ENCODE measurements at places on chromosomes 11 and 22.

DNA sequence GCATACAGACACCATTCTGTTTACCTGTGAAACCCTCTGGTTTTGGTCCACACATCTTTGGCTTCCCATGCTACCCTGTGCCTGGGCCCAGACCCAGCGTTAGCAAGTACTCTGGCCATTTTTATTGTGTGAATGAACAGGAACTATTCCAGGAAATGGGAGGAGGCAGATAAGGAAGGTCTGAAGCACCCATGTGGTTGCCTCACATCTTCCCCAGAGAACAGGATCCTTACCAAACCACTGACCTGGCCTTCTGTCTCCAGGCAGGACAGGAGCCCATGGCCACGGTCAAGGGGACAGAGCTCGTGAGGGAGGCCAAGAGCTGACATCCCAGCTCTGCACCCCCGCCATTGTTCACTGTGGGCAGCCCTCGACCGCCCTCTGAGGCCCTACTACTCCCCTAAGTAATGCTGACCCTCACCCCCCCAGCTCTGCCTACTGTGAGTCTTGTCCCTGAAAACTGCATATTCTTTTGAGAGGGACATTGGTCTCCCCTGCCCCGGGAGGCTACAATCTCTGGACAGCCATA is 97.7 kb upstream of the TP53I11 start:
- DNase-seq, result no peak

- no peak for DNase-seq
These were observed 34.1 kb upstream of the SMCO4 start for GRCh38 chr11:93577286-93577685.

DNA sequence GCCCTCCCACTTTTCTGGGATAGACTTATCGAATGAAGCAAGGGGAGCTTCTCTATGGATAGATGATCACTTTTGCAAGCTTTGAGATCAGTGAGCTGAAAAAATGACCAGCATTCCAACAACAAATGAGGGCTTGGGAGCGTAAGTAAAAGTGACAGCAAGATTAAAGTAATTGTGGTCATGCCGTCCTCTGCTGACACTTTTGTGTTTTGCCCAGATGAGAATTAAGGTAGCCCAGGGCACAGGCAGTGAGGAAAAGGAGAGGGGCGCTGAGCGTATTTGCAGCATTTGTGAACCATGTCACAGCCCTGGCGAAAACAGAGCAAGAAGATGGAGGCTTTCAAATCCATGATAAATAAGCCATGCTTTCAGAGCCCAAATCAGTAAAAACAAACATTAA is 24.6 kb upstream of the TMA7B start:
- DNase-seq, result no peak

DNA sequence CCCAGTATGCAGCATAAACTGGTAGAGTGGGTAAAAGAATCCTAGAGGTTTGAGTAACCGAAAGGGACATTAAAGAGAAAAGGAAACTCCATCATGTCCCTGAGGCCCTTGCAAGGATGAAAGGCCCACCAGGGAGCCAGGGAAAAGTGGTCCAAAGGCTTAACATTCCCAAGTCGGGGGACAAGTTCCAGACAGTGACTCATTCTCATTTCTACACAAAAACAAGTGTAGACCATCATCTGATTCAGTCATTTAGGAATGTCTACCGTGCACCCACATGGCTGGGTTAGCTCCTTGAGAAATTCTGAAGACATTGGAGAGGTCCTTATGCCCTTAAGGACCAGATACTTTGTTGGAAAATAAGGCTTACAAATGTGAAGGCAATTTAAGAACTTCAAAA is 4.8 kb upstream of the NOX4 start:
- peak; percentile 22 for DNase-seq

GRCh38 chr22:49269371-49269770 is 558.3 kb downstream of the BRD1 start:
- no peak for DNase-seq

- no peak for DNase-seq
These were observed 23.4 kb upstream of the IL10RA start for GRCh38 chr11:117962826-117963225.

DNA sequence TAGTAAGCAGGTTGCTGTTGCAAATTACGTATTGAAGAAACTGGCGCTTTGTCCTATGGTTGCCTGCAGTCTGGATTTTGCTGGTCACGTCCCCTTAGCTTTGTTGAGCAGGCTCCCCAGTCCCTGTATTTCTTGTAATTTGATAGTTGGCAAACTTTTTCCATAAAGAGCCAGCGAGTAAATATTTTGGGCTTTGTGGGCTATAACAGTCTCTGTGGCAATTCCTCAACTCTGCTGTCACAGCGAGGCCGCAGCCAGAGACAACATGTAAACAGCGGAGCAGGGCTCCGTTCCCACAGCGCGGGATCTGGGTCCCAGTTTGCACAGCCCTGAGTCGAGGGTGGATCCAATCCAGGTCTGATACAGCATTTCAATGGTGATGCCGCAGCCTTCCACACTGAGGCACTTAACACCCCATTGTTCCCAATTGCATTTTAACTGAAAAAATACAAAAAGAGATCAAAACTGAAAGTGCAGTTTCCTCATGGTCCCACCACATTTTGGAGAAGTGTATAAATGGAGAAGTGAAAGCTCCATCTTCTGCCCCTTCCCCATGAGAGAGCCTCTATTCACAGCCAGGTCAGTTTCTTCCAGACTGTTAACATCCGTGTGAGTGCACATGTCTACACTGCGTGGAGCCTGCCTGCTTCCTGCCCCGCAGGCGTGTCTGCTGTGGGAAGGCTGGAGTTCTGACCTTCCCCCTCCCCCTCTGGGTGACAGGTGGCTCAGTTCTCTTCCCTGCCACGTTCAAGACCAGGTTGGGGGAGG is 89.1 kb downstream of the RPS6KA4 start:
- DNase-seq, result no peak

DNA sequence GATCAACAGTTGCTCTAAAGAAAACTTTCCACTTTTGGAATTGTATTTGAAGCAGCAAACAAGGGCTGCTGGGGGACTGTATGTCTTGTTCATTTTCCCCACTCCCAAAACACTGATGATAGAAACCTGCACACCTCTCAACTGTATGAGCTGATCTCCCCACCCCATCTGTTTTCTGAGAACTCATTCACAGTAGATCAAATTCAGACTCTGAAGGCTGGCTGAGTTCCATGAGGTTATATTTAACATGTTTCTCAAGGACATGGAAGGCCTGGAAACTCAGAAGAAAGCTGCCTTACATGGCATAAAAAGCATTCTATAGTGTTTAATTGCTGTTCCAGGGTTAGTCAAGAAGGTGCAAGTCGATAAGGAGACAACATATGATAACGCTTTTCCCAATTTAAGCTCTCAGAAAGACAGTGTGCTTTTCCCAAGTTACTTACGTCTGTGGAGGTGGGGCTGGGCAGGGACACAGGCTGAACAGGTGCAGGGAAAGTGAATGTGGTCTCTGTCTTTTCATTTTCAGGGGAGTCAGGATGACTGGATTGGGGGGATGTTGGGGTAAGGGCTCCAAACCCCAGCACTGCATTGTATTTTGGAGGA is 23.0 kb downstream of the LARGE2 start:
- no peak for DNase-seq

DNA sequence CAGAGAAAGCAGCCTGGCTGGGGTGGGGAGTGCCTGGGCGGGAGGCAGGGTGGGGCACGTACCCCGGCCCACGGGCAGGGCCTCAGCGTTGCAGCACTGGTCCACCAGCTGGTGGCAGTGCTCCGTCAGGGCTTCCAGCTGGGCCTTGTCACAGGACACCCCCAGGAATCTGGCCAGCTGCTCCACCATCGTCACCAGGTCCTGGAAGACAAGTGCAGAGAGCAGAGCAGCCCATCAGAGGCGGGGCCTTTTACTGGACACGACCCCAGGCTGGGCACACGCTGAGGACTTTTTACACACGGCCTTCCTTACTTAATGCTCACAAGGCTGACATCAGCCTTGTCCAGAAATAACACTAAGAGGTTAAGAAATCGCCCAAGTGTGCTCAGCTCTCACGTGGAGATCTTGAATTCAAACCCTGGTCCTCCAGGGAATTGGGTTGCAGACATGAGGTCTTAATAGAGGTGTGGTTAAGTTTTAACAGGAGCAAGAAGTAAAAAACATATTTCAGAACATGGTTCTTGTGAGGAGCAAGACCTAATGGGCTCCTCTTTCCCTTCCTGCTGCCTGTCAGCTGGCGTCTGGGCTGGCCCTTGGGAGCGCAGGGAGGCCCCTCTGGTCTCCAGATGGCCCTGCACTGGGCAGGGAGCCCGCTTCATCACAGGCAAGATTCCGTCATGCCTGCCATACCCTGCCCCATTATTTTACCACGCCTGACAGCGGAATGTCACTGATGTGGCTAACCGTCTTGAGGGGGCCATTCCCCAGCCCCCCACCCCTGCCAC is 17.1 kb upstream of the EFCAB6 start:
- DNase-seq, result peak; percentile 65

DNA sequence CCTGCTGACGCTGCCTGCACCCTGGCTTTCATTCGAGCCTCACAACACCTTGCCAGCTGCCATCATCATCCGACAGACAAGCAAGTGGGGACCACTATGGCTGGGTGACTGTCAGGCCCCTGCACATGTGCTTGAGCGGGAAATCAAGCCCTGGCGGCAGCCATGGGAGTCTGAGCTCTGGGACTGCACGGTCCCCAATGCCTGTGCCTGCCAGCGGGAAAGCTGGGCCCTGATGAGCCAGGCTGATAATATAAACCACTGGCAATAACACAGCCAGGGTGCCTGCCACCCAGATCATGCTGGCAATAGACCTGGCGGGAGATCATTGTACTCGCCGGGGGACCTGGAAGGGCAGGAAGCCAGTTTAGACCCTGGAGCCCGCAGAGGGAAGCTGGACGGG is 2.5 kb downstream of the FGF3 start:
- no peak for DNase-seq

GRCh38 chr11:132349811-132350733 is 979.7 kb downstream of the NTM start:
- no peak for DNase-seq

GRCh38 chr11:110606415-110606814 is 105.8 kb downstream of the ARHGAP20 start:
- DNase-seq, result no peak

DNA sequence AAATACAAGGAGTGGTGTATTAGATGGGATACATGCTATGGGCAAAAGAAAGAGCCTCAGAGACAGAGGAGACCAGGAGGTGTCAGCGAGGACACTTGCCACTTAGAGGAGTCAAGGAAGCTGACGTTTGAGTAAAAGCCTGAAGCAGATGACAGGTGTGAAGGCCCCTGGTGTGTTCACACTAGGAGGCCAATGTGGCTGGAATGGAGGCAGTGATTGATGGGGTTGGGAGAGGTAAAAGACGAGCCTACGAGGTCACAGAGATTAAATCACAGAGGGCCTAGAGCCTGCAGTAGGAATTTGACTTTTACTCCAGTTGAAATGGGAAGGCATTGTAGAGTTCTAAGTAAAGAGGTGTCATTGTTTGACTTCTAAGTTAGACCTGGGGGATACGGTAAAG is 12.0 kb upstream of the GDPD5 start:
- DNase-seq, result no peak

DNA sequence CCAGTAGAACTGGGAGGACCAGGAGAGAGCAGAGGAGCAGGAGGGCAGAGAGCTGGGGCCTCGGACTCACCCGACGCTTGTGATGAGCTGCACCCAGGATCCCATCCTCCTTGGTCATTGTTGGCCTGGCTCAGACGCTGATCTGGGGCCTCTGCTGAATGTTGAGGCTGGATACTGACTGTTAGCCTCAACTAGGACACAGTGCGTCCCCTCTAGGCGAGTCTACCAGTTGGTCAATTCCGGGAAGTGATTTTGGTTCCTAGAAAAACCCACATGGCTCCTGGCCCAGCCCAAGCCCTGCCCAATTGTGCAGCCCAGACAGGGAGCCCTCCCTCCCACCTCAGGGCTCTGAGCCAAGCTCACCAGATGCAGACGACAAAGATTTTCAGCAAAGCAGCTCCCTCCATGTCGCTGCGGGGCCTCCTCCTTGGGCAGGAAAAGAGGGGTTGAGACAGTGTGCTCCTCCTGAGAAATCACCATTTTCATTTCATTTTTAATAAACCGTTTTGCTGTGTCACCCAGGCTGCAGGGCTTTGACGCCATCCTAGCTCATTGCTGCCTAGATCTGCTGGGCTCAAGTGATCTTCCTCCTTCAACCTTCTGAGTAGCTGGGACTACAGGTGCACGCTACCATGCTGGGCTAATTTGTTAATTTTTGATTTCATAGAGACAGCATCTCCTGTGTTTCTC is at the start of gene APOL4:
Gene APOL4, minus strand, starts transcription at position 180 of the 690 bp plus-strand sequence. Its CDS starts 75 bp downstream, at position 105.
- peak; percentile 69 for DNase-seq

- DNase-seq, result no peak
These were observed 414.1 kb upstream of the DDI1 start for GRCh38 chr11:103622296-103622695.

GRCh38 chr11:117382746-117383145 is 55.1 kb downstream of the CEP164 start:
- DNase-seq, result no peak

DNA sequence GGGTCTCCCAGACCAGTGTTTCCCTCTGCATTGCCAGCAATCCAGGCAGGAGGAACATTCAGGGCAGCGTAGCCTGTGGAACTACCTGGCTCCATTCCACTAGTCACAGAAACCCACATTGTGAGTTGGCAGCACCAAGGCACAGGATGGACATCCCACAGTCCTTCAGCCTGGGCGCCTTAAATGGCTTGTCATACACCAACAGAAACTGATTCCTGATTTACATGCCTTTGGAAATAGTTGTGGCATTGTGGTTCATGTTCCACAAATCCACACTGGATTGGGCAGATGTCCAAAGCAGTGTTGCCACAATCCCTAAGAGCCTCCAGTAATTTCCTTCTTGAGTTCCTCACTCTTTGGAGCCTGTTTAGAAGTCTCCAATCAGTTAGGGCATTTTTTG is 225.6 kb downstream of the BLID start:
- no peak for DNase-seq

DNA sequence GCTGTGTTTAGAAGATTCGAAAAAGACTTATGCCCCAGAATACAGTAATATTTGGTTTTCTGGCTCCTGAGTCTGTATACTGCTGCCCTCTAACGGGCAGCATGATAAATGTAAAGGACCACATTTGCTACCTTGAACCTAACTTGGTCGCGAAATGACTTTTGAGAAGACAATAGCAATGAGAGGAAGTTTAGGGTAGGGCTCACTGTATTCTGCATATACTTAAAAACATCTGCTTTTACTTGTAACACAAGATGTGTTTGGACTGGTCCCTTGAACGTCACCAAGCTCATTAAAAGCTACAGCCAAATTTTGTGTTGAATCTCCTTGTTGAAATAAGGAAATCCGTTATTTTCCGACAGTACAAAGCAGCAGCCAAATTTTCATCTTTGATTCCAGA is 309.1 kb downstream of the SWAP70 start:
- no peak for DNase-seq

DNA sequence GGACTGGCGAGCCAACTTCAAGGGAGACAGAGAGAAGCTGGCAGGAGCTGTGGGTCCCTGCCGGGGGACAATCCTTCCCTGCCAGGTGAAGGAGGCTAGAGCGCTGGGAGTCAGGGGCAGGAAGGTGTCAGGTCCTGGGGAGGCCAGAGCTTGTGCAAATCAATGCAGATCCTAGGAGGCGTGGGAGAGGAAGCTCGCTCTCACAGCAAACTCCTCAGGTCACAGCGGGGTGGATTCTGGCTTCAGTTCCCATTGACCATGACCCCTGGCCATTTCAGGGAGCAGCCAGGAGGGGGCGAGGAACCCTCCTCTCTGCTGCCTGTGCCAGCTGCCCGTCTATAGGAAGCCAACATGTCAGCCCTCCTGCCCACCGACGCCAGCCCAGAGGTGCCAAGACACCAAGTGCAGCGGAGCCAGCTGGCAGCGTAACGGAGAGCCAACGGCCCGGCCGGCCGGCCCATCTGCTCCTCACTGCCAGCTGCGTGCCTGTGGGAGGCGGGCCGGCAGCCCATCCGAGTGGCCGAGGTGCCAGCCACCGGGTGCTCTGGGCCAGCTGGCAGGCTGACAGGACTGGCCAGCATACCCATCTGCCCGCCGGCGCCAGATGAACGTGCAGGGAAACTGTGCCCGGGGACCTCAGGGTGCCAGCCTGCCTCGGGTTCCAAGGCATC is 374.8 kb downstream of the MIAT start:
- DNase-seq, result no peak
